Cardiac fibroblast (primary cell): ENCODE measurements at places on chromosomes 7 and 10.

DNA sequence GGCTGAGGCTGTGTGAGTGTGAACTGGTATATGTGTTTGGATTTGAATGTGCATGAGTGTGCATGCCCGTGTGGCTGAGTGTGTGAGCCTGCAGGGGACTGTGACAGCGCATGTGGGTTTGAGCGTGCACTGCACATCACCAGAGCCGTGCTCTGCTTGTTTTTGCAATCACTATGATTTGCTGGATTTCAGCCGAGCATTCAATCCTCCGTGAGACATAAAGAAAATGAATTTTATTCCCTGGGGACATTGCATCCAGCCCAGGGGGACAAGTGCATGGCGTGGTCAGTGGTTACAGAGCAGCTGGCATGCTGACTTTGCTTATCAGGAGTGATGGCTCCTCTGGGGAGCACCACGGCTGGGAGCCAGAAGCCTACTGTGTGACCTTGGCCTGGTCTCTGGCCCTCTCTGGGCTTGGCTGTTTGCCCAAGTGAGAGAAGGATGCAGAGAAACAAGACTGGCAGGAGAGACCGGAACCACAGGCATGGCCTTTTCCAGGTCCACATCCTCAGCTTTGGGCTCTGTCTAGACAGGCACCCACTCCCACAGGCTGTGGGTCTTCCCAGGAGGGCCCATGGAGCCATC is 160.2 kb upstream of the UNC5B start:
- DNase-seq = no peak

- no peak for DNase-seq
Observed at GRCh38 chr7:139595806-139596205, 72.3 kb downstream of the CLEC2L start.

GRCh38 chr7:31204071-31204470 is 136.5 kb downstream of the NEUROD6 start:
- no peak for DNase-seq

GRCh38 chr10:88097536-88097935 is 234.1 kb downstream of the PTEN start:
- DNase-seq = no peak

- DNase-seq = no peak
Observed at GRCh38 chr10:2978574-2979273, 88.6 kb upstream of the PFKP start.

DNA sequence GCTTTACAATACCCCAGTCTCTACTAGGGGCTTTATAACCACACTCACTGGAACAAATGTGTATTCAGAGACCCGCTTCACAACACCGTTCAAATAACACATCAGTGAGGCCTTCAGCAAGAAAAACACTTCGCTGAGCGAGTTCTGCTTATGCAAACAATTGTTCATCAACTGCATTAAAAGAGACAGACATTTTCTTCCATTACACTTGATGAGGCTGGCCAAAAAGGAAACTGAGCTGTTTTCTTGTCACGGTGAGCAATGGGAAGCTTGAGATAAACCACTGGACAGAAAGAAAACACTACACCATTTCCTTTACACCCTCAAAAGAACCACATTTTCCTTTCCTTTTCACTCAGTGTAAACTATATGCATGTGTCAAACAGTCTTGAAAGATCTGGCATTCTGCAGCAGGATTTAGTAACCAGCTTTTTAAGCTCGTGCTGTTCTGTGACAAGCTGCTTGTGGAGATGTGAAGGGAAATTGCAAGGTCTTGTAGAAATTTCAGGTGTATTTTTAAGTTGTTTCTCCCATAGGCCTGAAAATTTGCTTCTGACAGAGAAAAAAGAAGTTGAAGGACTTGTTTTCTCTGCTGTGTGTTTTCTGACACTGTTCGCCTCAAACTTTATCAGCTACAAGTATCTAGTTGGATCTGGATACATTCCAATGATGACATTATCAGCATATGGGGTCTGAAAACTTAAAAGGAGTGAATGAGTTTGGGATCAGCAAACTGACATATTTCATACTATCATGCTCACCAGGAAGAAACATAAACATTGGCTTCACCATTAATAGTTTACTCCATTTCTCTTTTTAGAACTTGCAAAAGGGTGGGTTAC is 693.1 kb downstream of the PARD3 start:
- peak; percentile 58 for DNase-seq

GRCh38 chr7:157188091-157188665 is 49.5 kb downstream of the UBE3C start:
- no peak for DNase-seq

DNA sequence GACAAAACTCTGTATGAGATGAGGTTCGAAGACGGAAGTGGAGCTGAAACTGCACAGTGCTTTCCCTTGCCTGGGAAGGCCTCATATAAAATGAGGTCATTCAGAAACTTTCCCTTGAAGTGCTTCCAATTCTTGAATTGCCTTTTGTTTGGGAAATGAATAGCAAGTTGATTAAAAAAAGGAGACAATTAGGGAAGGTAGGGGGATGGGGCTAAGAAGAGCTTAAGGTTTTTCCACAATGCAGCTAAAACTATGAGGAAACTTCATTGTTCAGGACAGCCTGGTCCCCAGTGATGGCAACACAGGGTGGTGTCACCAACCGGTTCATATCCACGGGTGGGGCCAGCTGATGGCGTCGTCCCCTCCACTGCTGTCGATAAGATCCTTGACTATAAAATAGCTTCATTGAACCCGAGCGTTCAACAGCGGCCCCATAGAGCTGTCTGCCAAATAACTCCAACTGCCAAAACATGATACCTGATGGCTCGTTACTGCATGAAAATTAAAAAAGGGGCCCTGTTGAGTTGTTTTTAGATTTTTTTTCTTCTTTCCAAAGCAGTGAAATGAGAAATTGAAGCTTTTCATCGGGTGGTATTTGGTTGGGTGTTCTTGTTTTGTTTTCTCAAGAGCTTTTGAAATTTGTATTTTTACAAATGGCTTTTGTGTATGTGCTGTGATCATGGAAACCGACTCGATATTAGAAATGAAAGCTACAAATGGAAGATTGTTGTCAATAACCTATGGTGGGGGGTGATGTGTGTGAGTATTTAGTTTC is 2.8 kb upstream of the CELF2 start:
- DNase-seq = no peak

DNA sequence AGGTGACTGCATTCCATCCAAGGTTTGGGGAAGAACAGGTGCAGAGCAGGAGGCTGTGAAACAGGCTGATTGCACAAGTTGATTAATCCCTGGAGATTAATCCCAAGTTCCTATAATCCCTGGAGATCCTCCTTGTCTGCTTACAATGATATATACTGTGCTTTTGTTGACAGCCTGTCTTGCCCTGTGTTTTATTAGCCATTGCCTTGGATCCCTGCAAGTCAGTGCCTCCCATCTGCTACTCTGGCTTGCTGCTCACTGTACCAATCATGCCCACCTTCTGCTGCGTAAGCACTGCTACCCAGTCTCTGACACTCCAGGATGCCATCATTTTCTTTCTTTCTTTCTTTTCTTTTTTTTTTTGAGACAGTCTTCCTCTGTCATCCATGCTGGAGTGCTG is 65.4 kb downstream of the ANKRD61 start:
- no peak for DNase-seq

- no peak for DNase-seq
Observed at GRCh38 chr7:47026780-47027361, 555.0 kb downstream of the TNS3 start.

DNA sequence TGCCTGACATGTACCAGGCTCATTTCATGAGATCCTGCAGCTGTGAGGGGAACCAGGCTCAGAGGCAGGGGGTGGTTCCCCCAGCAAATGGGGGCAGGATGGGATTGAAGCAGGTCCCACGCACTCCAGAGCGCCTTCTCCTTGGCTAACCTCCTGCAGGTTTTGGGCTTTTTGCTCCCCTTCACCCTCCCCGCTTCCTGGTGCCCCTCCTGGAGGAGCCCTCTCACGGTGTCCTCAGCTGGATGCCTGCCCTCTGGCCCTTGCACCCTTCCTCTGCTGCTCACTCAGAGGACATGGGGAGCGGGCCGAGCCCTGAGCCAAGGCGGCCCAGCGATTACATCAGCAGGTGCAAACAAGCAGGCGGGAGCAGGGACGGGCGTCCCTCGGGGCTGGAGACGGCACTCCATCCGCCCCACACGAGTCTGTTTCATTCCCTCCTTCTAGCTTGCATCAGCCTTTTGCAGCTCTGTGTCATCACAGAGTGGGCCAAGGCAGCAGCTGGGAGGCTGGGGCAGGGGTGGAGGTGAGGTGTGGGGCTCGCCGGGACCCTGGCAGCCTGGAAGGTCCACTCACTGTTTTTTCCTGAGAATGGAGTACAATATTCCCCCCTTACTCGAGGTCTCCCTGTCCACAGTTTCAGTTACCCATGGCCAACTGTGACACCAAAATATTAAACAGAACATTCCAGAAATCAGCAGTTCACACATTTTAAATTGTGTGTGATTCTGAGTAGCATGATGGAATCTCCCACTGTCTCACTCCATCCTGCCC is 52.7 kb upstream of the SLC29A3 start:
- peak; percentile 83 for DNase-seq

GRCh38 chr10:86017841-86018734 is 348.5 kb downstream of the GRID1 start:
- DNase-seq = no peak
